ENCODE measurements at places on chromosomes 2 and 18. TPM values are rescaled to one million over a fixed set of nuclear protein-coding genes. Genes with fewer than 3 reads are reported as not detected.

The STPG4 gene
- total RNA-seq = not detected

The RNU2-63P gene
- total RNA-seq = not detected

The FN1 gene
- total RNA-seq = 170 TPM

The SPDYA gene
- 1.7 TPM for total RNA-seq

The CACNB4 gene
- total RNA-seq = 6.1 TPM

The GBX2 gene
- not detected for total RNA-seq
